ENCODE measurements at places on chromosomes 5 and 9.

- no peak for DNase-seq
These were observed 5.6 kb downstream of the KLHL3 start for GRCh38 chr5:137730336-137730735.

DNA sequence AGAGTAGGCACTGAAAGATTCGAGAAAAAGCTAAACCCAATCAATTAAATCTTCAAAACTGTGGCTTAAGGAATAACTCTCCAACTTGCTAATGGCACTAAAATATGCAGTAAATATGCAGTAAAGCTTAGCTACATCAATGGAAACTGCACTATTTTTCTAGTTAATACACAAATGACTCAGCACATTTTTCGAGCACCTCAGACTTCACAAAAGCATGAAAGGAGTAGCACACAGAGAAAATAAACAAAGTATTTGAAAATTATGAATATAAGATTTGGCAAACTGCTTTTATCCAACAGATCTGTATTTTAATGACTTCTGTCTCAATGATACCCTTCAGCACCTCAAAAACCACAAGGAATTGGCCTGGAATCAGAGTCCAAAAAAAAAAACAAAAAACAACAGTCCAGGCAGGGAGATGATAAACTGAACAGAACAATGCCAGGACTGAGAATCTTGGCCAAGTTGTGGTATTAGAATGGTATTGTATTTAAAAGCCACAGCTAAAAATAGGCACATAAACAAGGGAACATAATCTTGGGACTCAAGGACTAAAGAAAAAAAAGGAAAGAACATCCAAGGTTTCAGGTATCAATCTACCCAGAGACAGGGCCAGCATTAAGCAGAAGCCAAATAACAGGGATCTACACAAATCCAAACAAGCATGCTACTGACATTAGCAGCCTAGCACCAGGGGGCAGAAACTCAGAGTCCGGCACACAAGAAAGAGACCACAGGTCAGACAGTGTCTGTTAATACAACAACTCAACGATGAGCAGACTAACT, 21.4 kb downstream of the TMEM245 start:
- no peak for DNase-seq

- DNase-seq: no peak
These were observed 238.6 kb upstream of the PRR16 start for GRCh38 chr5:120225524-120225923.

DNA sequence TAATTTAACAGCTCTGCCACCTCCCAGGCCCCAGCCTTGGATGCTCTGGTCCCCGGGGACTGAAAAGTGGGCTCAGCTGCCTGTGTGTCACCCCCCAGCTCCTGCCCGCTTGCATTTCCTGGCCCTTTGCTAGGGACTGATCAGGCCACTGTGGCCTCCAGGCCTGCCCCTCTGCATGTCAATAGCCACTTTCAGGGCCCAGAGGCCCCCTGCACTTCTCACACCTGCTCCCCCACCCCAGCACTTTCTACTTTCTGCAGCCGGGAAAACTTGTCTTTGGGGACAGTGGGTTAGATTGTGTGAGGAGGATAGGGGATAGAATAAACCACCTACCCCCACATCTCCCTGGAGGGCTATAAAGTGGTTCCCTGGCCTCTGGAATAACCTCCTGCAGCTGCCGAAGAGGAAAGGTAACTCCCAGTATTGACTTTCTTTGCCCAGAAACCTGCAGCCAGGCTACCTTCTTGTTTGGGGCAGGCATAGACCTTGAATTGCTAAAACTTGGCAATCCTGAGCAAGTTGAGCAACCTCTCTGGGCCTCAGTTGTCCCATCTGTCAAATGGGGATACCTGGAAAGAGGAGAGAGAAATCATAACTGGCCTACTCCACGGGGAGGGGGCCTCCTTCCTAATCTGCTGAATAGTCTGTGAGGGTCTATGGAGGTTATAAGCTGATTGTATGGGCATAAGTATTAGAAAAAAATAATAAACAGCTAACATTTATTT, 7.8 kb downstream of the AIF1L start:
- DNase-seq: no peak

- no peak for DNase-seq
These were observed 28.7 kb downstream of the CAST start for GRCh38 chr5:96690861-96691260.
